ENCODE measurements at places on chromosomes 16 and 17. TPM values are rescaled to one million over a fixed set of nuclear protein-coding genes. Genes with fewer than 3 reads are reported as not detected.

The CDRT15 gene
- not detected for total RNA-seq

The SCNN1B gene
- total RNA-seq = 10.7 TPM

- no peak for DNase-seq
Measured at GRCh38 chr16:8828541-8829165, 31.0 kb downstream of the PMM2 start.

DNA sequence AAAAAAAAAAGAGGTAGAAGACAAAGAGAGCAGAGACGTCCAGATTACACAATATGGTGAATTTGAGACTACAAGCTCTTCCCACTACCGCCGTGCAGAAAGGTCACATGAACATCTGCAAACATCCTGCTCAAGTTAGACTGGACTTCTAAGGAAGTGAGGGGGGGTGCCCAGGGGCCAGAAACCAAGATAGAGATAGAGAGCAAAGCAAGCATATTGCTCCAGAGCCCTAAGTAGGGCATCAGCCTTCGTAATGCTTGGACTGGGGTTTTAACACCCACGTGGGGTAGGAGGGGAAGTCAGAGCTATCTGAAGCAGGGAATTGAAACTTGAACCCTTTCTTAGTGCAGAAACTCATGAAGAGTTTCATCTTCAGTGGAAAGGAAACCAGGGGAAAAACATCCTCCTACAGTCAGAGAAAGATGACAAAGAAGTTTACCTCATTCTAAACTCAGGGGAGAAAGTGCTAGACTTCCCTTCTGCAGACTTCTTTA lies 8.7 kb downstream of the CLEC19A start:
- DNase-seq = no peak

DNA sequence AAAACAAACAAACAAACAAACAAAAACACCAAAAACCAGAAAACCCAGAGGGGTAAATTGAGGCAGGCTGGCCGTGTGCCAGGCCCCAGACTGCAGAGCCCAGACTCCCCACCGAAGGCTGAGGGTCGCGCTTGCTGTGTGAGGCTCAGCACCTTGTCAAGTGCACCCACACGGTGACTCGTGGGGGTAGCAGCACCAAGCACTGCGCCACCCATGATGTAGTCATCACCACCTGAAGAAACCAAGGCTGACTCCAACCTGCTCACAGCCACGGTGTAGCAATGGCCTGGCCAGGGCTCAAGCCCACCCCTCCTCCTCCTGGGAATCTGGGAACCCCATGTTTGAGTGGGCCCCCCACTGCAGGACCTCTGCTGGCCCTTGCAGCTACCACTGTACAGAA lies 11.9 kb downstream of the MCRIP1 start:
- no peak for DNase-seq

DNA sequence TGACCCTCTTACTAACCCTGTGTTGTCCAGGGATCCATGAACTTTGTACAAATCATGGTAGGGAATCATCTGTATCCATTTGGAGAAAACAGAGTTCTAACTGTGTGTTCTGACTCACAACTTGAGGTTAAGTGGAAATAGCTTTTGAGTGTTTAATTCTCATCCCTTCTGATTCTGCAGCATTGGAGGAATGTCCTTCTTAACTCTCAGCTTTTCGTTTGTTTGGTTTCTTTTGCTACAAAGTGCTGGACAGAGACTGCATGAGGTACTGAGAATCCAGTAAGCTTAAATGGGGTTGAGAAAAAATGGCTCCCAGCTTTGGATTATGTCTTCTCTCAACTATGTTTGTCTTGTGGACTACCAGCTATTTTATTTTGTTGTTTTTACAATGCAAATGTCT lies 352.1 kb upstream of the KIF2B start:
- no peak for DNase-seq

DNA sequence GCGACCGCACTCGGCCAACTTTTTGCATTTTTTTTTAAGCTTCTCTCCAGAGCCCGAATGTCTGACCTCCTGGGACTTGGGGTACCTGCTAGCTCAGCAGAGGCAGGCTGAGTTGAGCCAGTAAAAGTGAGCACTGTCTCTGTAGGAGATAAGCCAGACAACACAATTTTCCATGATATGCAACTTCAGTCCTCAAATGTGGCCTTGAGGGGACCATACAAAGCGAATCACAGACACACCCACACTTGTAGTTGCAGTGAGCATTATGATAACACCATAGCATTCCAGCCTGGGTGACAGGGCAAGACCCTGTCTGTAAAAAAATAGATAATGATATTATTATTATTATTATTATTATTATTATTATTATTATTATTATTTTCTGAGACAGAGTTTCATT lies 2.6 kb downstream of the DPEP2 start:
- DNase-seq = no peak

DNA sequence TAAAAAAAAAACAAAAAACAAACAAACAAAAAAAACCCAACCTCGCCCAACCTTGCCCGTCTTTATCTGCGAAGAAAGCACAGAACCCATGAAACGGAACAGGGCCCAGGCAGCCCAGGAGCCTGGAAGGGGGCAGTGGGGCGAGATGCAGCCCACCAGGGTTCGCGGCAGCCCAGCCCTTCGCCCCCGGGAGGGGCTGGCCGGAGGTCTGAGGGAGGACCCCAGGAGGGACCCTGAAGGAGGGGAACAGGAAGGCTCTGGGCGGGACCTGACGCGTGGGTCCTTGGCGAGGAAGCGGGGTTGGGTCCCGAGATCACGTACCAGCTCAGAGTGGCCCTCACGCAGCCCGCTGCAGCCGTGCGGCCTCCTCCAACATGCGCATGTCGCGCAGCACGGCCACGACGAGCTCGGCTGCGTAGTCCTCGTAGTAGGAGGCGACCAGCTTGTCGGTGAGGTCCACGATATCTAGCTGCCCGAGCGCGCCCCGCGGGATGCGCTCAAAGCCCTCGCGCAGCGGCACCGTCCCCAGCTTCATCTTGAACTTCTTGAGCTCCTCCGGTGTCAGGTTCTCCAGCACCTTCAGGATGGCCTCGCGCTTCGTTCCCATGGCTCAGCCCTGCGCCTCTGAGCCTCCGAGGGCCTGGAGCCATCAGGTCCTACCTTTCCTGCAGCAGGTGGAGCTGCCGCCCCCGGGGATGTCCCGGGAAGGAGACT lies at the start of gene PYDC1:
PYDC1 (minus strand) TSS at position 714 of the 714 bp plus-strand sequence; CDS start at position 607, 107 bp downstream.
- DNase-seq = no peak
